Fibroblast of gingiva (primary cell): ENCODE measurements at places on chromosomes 1 and 21.
A peak's percentile ranks its signal among the peaks of the same experiment; 100 is the strongest.

DNA sequence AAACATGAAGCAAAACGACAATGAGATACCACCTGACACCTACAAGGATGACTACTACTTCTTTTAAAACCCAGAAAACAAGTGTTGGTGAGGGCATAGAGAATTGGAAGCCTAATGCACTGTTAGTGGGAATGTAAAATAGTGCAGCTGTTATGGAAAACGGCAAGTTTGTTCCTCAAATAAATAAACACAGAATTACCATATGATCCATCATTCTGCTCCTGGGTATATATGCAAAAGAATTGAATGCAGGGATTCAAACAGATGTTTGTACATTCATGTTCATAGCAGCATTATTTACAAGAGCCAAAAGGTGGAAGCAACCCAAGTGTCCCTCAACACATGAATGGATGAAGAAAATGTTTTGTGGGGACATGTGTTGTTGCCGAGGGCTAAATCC lies 1.4 kb upstream of the S100A8 start:
- no peak for DNase-seq

GRCh38 chr1:181129771-181130606 lies 41.5 kb downstream of the IER5 start:
- no peak for DNase-seq

DNA sequence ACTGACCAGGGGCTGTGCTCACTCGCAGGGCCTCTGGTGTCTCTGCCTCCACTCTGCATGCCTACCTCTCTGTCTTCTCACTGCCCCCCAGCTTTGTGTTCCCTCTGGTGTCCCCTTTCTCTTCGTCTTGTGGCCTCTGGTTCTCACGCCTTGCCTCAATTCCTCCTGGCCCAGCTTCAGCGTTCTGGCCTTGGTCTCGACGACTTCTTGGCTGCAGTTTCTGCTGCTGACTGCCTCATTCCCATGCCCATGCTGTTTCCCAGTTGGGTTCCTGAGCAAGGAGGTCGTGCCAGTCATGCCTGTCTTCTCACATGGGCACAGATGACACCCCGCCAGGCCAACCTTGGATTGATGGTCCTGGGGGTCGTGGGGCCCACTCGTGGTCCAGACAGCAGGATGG lies 423.0 kb upstream of the VAMP3 start:
- no peak for DNase-seq

DNA sequence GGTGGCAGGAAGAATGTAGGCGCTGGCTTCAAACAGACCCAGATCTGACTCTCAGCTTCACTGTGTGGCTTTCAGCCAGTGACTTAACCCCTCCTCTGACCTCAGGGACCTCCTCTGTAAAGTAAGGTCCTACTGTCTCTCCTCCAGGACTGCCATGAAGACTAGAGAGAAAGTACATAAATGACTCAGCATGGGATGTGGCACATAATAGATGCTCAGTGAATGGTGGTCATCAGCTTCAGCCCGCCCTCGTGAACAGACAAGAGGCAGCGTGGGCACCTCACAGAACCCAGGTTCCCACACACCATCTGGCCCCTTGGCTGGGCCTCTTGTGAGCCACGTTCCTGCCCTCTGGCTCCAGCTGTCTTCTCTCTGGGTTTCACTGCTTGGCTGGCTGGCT lies 126.0 kb downstream of the SYF2 start:
- DNase-seq, result no peak

GRCh38 chr1:246012341-246012740 lies 494.7 kb downstream of the SMYD3 start:
- peak; percentile 36 for DNase-seq

DNA sequence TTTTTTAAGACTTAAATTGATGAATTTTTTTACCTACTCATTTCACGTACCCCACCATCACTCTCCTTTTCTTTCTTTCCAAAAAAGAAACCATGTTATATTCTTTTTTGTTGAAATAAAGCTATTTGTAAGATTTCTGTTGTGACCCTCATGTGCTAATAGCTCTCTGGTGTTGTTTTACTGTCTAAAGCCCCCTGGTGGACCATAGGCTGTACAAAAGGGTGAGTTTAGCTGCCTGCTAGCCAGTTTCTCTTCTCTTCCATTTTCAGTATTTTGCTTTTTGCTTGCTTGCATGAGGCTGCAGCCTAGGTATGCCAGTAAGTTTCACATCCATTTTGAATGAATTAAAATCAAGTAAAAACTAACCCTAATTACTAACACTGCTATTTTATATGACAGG lies 15.6 kb upstream of the VAMP3 start:
- DNase-seq, result no peak

DNA sequence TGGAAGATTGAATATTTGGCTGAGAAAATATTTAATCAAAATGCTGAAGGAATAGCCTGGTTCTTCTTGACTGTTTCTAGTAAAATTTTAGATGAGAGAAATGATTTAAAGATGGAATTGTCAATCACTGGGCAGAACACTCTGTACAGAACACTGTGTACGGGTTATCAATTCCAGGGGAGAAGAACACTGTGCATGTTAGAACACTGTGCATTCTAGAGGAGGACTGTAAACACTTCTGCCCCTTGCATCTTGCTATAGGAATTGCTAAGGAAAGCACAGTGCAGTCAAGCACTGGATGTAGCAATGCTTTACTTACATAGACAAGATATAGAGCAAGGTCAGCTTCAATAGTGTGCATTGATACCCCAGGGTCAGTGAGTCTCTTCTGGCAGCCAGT lies 98.7 kb downstream of the RWDD3 start:
- DNase-seq, result no peak

DNA sequence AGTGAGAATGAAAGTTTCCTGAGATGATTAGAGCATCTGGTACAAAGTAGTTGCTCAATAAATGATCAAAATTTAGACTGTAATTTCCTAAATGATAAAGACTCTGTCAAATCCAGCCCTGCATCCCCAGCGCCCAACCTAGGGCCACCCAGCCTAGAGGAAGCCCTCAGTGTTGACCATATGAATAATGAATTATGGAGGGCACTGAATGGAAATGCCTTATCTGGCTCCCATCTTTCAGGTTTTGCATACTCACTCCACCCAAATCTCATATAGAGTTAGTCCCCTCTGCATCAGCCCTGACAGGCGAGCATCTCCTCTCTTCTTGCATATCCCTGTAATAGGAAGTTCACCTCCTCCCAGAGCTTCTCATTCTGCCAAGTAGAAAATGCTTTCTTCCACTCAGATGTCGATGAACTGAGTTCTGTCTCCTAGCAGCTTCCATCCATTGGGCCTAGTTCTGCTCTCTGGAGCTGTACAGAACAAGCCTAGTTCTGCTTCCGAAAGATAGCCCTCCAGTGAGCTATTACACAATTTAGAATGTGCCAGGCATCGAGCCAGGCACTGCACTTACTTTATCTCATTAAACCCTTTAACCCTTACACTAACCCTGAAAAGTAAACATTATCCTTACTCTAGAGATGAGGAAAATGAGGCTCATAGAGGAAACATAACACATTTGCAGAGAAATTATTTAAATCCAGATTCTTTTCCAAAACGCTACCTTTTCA lies 20.9 kb downstream of the COA7 start:
- no peak for DNase-seq

DNA sequence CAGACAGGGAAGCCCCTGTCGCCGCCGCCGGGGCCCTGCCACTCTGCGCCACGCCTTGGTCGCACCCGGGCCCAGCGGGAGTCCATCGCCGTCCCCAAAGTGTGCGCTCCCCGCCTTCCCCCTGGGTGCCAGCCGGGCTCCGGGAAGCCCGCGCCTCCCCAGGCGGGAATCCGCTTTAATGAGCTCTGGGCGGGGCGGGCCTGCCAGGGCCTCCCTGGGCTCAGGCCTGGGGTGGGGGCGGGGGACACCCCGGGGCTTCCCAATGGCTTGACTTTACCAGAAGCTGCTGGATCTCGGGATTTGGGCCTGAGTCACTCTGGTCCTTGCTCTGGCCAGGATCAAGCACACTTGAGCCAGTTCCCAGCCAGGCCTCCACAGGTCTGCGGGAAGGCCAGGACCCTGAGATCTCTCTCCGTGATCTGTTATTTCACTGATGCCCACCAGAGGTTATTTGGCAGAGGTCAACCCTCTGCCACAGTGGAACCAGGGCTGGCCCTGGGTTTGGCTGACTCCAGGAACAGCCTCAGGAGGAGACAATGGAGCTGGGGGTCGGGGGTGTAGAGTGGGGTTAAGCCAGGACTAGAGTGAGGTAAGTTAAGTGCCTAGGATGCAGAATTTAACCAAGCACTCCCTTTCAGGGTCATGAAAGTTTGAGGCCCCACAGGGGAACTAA lies 178.4 kb upstream of the EDN2 start:
- DNase-seq, result peak; percentile 72

DNA sequence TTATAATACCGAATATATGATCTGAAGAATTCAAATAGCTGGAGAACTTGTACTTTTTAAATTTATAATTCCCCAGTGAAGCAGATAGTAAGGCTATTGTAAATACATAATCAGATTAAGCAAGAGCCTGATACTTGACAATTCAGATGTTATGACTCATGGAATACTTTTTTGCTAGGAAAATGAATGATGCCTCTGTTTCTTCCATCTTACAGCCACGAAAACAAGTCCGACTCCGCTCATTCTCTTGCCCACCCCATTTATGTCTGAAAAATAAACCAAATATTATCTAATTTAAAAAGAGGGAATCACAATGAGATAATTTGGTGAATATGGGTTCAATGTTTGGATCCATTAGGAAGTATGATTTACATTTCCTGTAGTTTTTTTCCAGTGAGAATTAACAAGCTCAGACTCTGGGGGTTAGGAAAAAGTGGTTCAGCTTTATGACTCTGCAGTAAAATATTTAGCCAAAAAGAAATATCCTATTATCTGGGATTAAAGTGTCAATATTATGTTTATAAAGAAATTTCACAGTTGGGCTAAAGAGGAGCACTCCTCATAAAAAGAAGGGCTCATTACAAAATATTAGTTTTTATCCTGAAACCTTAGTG lies 50.4 kb upstream of the DAB1 start:
- DNase-seq, result no peak

- DNase-seq, result no peak
Measured at GRCh38 chr21:34791776-34792503, 123.1 kb downstream of the CLIC6 start.

GRCh38 chr1:61152469-61153105 lies 70.2 kb downstream of the NFIA start:
- DNase-seq, result no peak

DNA sequence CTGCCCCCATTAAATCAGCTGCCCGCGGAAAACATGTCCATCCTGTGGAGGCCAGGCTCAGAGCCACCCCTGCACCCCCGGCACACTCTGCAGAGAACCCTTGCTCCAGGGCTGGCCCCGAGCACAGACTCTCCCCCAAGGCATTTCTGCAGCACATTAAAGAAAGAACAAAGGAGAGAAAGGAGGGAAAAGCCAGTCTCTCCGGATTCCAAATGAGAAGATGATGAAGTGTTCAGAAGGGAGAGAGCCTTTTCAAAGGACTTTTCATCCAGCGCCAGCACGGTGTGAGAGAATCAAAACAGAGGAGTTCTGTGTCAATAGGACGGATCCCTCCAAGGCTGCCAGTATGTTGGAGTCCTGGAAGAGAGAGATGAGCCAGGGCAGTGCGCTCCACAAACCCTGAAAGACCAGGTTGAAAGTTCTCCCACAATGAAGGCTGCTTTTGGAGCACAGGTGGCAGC lies 498.3 kb downstream of the NPHP4 start:
- DNase-seq, result no peak

DNA sequence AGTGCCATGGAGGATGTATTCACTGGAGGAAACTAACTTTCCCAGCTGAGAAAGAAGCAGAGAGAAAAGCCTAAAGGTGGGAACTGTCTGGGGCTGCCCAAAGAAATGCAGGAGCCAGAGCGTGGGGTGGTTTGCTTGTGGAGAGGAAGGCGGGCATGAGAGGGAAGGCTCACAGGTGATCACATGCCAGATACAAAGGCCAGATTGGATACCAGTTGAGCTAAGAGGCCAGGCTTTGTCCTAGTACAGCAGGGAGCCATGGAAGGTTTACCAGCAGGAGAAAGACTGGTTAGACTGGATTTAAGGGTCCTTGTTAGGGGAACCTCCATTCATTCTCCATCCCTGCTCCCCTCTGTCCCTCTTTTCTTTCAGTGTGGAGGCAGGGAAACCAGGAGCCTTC lies 66.4 kb downstream of the BEND5 start:
- no peak for DNase-seq

GRCh38 chr1:209433649-209434031 lies 149.9 kb upstream of the CAMK1G start:
- no peak for DNase-seq

DNA sequence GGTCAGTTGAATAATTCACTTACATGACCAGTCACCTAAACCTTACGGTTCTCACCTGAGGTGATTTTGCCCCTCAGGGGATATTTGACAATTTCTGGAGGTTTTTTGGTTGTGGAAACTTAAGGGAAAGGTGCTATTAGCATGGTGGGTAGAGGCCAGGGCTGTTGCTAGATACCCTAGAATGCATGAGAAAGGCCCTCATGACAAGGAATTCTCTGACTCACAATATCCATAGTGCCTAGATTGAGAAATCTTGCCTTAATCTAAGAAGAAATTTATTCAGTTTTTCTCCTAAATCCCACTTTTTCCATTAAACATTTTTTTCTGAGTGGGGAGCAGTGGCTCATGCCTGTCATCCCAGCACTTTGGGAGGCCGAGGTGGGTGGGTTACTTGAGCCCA lies 119.7 kb downstream of the TGFB2 start:
- DNase-seq, result peak; percentile 38

GRCh38 chr1:203742436-203742835 lies 22.5 kb upstream of the LAX1 start:
- no peak for DNase-seq

GRCh38 chr1:220189750-220190347 lies 82.4 kb downstream of the RAB3GAP2 start:
- peak; percentile 27 for DNase-seq

DNA sequence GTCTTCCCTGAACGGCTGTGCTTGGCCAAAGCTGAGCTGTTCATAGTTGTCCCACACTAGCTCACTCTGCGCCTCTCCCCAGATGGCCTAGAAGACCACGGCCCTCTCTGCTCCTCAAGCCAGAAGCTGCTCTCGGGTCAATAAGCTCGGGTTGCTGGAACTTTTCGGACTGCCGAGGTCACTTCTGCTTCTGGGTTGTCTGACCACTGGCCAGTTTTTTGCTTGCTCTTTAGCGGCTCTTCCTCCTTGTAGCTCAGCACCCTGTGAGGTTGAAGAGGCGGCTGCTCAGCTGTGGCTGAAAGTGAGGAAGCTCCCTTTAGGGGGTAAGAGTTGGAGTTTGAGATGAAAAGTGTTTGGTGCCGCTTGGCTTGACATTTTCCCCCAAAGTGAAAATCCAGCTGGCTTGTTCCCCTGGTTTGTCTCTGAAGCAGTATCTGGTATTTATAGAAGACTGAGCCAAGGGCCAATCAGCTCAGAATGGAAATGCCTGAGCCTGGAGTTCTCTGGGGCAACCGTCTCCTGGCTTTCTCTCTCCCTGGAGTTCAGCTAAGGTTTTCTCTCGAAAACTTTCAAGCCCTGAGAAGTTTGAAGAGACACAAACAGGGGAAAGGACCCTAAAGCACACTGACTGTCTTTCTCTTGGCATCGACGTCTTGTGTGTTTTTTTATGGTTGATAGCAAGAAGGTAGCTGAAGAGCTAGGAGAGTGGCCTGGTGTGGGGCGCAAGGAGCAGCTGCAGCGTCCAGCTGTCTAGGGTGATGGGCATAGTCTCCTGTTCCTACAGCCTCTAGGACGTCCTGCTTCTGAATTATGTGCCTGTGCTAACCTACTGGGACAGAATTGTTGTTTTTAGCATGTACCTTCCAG lies 72.0 kb downstream of the SYT6 start:
- no peak for DNase-seq
